ENCODE measurements at places on chromosomes 5 and 9. TPM values are rescaled to one million over a fixed set of nuclear protein-coding genes. Genes with fewer than 3 reads are reported as not detected.
A peak's percentile ranks its signal among the peaks of the same experiment; 100 is the strongest.

CAVIN4 gene
- total RNA-seq = 163 TPM

GRCh38 chr9:27528076-27528885, 1.3 kb downstream of the MOB3B start:
- DNase-seq = peak; percentile 74

DNA sequence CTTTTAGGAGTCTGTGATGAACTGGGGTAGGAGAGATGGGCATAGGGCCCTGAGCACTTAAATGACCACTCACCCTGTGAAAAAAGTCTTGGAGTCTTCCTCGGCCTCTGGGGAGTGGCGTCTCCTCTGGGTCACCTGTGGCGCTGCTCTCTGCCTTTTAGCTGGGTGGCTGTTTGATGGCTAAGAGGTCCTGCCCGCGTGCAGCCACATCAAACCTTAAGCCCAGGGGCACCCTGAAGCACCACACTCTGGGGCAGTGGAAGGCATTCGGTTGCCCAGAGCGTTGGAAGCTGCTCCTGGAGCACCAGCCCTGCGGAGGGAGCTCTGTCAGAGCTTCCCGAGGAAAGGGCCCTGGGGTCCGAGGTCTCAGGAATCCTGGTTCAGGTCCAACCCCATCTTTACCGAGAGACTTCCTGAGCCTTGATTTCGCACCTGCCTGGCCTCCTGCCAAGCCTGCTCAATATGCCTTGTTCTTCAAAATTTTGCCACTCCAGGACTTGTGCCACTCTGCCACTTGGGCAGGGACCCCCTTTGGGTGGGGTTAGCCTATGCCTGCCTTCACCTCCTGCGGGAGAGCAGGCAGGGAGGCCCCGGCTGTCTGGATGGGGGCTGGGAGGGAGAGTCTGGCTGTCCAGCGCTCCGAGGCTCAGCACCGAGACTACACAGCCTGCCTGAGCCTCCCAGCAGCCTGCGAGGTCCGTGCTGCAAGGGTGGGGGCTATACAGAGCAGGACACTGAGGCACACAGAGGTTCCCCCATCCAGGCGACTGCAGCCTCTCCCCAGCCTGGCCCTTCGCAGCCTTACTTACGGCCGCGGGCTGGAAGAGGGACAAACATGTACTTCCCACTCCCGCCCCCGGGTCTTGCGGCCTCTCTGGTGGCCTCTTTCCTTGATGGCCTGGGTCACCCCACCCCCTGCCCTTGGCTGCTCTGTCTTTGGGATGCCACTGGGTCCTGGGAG, 63.4 kb upstream of the RNU6ATAC start:
- DNase-seq = no peak

DNA sequence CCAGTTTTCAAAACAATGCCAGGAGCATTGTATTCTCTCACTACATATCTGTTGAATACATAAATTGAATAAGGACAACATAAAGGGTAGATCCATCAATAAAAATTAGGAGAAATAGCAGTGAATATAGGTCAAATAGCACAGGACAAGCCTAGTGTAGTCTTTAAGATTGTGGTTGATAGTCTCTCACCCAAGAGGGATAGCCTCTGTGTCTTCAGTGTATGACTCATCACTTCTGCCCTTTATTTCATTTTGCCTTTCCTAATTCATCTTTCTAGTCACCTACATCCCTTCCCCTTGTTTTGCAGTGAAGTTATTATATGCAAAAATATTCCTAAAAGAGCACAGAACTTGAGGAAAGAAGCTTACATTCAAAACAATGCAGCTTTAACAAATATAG, 335.0 kb upstream of the TUSC1 start:
- DNase-seq = no peak

DNA sequence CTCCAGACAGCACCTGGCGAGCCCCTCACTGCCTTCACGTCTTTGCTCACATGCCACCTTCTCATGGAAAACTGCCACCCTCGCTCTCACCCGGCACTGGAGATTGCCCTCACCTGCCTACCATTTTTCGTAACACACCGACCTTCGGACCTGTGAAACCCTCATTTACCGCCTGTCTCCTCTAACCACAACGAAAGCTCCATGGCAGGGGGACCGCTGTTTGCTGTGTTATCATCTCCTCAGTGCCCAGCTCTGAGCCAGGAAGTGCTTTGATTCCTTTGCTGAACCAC, 109.2 kb upstream of the PHYKPL start:
- DNase-seq = no peak

- DNase-seq = no peak
These were observed at the start of gene TERT for GRCh38 chr5:1294835-1295649. TSS of gene TERT (minus strand) at chr5:1295068. CDS start at chr5:1294989, 79 bp downstream.

NR5A1 gene
- not detected for total RNA-seq

DNA sequence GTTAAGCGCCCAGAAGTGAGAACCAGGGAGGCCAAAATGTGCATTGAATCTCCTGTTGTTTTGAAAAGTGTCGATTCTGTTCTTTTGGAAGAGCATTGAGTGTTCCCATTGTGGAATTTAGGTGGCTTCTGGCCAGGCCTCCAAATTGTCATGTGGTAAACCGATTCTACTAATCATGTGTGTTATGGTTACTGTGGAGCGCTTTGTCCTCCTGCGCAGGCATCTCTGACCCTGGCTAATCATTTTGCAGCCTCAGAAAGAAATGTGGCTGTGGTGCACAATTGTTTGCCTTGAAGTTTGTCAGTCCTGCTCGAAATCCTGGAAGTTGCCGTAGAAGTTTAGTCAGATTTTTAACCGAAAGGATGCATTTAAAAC, 121.3 kb downstream of the RASGRF2 start:
- DNase-seq = no peak

POU5F2 gene
- total RNA-seq = 0.03 TPM

FOXD4L3 gene
- total RNA-seq = not detected

NTNG2 gene
- 0.18 TPM for total RNA-seq

GRCh38 chr5:31443572-31443971, 88.3 kb downstream of the DROSHA start:
- no peak for DNase-seq

DNA sequence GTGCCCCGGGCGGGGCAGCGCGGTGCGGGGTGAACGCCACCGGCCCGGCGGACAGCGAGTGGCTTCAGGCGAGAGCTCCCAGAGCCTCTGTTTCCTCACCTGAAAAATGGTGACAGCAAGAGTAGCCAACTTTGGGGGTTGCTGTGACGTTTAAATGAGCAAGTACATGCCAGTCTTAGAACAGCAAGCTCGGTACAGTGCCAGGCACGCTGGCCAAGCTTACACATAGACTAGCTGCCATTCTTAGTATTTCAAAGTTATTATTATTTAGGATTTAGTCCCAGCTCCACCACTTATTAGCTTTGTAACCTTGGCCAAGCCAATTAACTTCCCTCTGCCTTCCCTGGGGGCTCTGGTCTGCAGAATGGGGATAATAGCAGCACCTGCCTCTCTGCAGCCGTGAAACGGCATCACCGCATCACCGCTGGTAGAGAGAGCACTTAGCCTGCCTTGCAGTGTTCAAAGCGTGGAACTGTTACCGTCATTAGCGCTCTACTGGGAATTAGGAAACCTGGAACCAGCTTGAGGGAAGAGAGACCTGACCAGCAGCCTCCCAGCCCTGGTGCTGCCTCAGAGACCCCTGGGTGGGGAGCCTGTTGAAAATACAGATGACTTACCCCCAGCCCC, at the start of gene C9orf50:
Gene C9orf50, minus strand, starts transcription at position 433 of the 627 bp plus-strand sequence. CDS start 527 bp downstream, outside the sequence.
- DNase-seq = no peak

BTNL8 gene
- total RNA-seq = not detected

GRCh38 chr9:19188771-19189170, 41.7 kb upstream of the DENND4C start:
- DNase-seq = no peak

DNA sequence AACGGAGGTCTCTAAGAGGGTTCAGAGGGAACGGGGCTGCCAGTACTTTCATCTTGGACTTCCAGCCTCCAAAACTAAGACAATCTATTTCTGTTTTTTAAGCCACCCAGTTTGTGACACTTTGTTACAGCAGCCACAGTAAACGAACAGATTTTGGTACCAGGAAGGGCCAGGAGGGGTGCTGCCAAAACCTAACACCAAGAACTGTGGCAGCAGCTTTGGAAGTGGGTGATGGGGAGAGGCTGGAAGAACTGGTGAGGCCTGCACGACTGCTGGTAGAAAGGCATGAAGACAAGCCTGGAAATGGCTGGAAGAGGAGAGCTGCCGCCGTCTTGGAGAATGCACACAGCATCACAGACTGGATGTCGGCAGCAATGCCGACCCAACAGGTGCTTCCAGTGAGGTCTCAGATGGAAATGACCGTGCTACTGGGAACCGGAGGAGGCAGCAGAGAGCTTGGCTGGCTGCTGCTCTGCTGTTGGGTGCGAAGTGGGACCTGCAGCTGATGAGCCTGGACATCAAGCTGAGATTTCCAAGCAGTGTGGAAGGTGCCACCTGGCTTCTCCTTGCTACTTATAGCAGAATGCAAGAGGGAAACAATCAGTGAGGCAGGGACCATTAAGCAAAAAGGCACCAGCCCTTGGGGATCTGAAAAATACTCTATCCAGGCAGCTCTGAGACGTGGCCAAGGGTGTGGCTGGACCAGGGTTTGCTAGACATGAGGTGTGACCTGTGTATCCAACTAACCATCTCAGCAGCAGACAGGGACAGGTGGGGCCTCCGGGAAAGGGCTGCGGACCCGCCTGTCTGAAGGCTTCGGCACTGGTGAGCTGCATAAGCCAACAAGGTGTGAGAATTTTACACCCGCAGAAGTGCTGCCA, 4.7 kb upstream of the TMEM210 start:
- no peak for DNase-seq

PAPPA gene
- 1.1 TPM for total RNA-seq

DNA sequence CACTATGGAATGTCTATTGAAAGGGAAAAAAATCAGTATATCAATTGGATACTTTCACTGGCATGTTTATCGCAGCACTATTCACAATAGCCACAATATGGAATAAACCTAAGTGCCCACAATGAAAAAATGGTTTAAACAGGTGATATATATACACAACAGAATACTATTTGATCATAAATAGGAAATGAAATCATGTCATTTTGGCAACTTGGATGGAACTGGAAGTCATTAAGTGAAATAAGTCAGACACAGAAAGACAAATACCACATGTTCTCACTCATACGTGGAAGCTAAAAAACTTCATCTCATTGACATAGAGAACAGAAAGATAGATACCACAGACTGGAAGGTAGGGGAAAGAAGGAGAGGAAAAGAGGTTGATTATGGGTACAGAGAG, 471.6 kb upstream of the FTMT start:
- no peak for DNase-seq

MARVELD2 gene
- total RNA-seq = 3.1 TPM

DNA sequence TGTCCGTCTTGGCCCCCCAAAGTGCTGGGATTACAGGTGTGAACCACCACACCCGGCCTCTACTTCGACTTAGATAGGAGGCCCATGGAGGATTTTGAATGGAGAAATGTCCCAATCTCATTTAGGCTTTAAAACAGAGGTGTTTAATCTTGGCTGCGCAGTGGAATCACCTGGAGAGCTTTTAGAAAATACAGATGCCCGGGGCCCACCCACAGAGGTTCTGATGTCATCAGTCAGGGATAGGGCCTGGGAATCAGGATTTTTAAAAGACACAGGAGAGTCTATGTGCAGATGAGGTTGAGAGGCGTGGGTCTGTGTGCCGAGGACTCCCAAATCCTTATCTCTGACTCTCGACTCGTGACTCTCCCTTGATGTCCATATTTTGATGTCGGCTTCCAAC, 124.0 kb upstream of the BOD1 start:
- no peak for DNase-seq

GRCh38 chr9:34636791-34637355, 714 bp downstream of the SIGMAR1 start:
- DNase-seq = no peak

PCDHA4 gene
- not detected for total RNA-seq

DNA sequence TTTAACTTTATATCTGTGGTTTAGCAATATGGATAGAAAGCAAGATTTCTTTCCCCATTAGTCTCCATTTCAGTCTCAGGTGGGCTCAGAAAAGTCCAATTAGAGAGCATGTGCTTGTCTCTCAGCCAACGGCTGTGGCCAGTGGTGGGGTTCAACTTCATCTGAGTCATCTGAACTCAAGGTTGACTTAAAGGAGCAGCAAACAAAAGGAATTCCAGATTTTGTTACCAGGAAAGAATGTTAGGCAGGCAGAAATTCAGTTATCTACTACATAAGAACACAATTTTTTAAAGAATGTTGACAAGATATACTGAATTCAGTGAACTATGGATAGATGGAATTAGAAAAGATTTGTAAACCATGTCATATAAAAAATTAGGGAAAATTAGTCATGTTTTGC, 784.1 kb downstream of the MAT2B start:
- DNase-seq = no peak

GRCh38 chr9:128685636-128686489, 3.2 kb upstream of the SET start:
- no peak for DNase-seq

RANBP17 gene
- total RNA-seq = 3.2 TPM

DNA sequence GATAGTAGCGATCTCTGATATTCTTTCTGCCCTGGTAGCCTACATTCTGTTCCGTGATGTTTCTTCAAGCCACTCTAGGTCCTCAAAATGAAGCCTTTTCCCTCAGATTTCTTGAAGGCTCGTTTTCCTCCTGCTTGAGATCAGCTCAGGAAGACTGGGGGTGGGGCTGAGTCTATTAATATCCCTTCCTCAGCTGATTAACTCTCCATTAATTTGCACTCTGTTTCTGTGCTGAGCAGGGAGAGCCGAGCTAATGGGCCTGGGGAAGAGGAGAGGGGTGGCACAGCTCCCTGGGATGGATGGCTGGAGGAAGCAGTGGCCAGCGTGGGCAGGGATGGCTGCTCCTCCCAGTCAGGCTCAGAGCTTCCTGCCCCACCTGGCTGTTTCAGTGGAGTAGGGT, 93.3 kb downstream of the PPARGC1B start:
- no peak for DNase-seq

DNA sequence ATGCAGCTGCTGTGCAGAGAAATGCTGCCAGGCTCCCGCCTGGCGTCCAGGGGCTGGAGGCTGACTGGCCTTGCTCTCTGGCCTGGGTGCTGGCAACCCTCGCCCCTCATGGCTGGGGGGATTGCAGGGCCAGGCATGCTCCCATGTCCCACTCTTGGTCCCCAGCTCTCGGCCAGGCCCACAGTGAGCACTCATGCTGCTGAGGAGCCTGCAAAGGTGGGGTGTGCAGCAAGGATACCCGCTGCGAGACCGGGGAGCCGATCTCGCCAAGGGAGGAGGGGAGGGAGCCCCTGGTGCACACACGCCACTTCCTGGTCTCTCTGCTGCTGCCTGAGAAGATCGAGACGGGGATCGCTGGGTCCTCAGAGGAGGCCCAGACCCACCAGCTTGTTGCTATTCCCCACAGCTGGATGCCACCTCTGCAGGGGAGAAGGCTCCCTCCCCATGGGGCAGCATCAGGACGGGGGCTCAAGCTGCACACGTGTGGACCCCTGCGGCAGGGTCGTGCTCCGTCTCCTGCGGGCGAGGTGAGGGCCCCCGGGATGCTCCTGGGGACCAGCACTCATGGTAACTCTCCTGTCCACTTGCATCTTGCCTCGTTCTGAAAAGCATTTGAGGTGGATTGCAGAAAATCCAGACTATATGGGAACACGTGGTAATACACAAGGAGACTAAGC, 14.3 kb upstream of the CACFD1 start:
- no peak for DNase-seq

PAEP gene
- total RNA-seq = not detected

- DNase-seq = no peak
These were observed 35.5 kb downstream of the PLPP7 start for GRCh38 chr9:131324736-131325679.
